ENCODE measurements at places on chromosomes 5 and 9.

DNA sequence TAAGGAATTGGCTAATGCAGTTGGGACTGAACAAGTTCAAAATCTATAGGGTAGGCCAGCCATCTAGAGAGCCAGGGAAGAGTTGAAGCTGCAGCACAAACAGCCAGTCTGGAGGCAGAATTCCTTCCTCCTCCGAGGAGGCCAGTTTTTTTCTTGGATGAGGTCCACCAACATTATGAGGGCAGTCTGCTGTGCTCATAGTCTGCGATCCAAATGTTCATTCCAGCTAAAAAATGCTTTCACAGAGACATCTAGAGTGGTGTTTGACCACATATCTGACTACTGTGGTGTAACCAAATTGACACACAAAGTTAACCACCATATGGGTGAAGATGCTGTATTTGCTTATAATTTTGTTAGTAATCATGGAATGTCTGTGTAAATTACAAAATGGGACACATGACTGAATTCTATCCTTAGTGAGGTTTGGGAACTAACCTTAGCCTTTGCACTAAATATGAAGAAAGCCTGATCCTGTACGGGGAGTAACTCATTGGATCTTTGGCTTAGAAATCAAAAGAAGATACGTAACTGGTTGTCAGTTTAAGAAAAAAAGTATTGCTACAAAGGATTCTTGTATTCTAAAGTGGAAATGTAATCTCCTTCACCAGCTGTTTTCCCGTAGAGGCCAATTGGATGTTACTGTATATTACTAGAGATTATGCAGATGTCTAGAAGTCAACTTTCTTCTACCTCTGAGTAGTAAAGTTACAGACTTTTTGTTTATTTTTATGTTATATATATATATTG is 70.6 kb downstream of the SPIN1 start:
- DNase-seq = no peak

GRCh38 chr9:116436121-116436520 is 251.0 kb upstream of the TRIM32 start:
- DNase-seq = no peak

DNA sequence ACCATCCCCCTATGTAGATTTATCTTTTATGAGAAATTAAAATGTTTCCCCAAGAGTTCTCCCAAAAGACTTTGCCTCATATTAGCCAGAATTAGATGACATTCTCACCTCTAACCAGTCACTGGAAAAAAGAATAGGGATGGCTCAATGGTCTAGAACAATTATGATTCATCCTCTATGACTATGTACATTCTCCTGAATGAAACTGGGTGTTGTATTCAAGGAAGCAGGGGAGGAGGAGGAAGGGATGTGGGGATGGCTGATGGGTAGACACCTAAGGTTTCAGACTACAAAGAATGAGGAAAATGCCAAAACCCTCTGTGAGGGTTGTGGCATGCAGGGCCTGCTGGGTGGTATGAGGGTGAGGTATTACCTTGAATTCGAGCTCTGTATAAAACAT is 49.5 kb upstream of the BRINP1 start:
- no peak for DNase-seq

- DNase-seq = peak; percentile 52
Measured at GRCh38 chr9:94681508-94681907, 42.2 kb upstream of the FBP1 start.

GRCh38 chr5:25823330-25823873 is 1178.6 kb upstream of the CDH10 start:
- DNase-seq = no peak

- DNase-seq = no peak
Measured at GRCh38 chr9:129336601-129337331, 158.7 kb upstream of the IER5L start.

DNA sequence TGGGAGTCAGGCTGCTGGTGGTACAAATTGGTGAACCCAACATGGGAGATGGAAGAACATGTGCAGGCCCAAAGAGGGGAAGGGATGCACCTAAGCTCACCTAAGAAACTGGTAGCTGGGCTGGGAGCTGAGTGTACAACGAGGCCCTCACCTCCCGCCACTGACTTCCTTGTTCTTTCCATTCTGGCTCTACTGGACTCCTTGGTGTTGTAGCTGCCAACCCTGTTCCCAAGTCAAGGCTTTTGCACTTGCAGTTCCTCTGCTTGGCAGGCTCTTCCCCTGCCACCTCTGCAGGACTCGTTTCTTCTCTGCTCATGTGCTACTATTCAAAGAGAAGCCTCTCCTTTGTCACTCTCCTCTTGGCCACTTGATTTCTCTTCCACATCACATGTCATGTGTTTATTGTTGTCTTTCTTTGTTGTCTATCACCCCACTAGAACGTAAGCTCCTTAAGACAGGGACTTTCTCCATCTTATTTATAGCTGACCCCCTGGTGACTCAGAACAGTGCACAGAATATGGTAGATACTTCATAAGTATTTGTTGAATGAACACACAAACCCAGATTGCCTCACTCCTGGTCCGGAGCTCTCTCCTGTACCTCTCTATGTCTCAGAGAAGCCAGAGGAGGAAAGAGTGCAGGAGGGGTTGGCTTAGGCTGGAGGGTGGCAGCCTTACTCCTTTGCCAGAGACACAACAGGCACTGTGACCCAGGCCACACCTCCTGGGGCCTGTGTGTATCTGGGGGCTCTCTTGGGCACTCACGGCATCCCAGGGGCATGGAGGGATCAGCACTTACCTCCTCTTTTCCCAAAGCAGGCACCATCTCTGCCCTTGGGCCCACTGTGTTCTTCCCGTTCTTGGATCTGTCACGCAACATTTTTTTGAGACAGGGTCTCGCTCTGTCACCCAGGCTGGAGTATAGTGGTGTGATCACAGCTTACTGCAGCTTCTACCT is 5.2 kb upstream of the SPINK4 start:
- DNase-seq = no peak

- no peak for DNase-seq
Measured at GRCh38 chr5:98372351-98372750, 401.1 kb upstream of the RGMB start.

DNA sequence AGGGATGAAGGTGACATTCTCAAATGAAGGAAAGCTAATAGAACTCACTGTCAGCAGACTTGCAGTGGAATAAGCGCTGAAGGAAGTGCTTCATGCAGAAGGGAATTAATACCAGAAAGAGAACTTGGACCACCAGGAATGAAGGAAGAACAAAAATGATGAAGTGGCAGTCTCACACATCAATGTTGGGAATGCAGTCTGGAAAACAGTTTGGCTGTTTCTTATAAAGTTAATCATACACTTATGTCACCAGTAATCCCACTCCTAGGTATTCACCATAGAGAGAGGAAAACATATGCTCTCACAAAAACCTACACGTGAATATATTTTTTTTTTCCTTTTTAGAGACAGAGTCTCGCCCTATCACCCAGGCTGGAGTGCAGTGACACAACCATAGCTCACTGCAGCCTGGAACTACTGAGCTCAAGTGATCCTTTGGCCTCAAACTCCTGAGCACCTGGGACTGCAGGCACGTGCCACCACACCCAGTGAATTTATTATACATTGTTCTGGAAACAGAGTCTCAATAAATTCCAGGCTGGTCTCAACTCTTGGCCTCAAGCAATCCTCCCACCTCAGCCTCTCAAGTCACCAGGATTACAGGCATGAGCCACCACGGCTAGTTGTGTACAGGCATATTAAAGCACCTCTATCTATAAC is 81.2 kb downstream of the ROR2 start:
- no peak for DNase-seq

- no peak for DNase-seq
Measured at GRCh38 chr5:24855485-24855884, 210.7 kb upstream of the CDH10 start.

DNA sequence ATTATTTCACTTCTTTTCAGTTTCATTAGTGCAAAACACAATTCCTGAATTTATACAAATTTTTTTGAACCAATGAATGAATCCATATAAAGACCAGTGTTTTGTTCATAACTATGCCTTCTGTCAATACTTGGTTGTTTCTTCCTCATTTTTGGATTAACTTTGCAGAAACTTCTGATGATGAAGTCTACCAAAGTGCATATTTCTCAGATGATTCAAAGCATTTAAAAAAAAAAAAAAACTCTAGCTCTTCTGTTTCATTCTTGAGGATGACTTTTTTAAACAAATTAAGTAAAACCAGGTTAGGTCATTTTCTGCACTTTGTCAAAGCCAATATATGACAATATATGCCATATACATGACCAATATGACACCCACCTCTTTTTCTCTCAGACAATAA is 92.6 kb downstream of the CHSY3 start:
- DNase-seq = no peak

- no peak for DNase-seq
Measured at GRCh38 chr9:72807765-72808445, 144.9 kb downstream of the ALDH1A1 start.

- DNase-seq = no peak
Measured at GRCh38 chr5:27312291-27312893, 274.0 kb upstream of the CDH9 start.

GRCh38 chr5:83049370-83049885 is 27.8 kb downstream of the TMEM167A start:
- DNase-seq = no peak

DNA sequence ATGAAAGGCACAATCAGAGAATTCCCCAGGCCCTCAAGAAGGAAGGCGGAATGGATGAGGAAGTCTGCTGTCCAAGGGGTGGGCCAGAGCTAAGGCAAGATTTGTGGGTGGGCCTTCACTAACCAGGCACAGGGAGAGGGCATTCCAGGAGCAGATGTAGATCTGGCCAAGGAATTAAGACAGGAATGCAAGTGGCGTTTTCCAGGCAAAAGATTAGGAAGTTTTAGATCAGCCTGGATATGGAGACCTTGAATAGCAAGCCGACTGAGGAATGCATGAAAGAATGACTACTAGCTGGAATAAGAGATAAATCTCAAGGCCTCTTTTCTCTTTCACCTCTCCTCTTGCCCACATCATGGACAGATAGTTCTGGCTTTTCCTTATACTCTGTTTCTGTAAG is 68.5 kb downstream of the GHR start:
- no peak for DNase-seq

DNA sequence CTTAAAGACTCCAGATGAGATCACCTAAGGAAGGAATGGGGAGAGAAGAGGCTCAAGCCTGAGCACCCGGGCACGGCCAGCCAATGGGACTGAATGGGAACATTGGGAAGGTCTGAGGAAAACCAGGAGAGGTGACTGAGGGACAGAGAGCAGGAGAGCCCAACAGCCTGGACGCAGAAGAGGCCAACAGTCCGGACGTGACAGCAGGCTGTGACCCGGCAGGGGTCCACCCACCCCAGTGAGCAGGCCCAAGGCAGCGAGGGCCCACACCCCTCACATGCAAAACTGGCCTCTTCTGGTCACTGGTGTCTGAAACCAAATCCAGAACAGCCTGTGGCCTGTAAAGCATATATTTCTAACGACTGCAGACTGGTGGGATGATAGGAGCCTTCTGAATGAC is 7.6 kb upstream of the SPTLC1 start:
- DNase-seq = no peak

DNA sequence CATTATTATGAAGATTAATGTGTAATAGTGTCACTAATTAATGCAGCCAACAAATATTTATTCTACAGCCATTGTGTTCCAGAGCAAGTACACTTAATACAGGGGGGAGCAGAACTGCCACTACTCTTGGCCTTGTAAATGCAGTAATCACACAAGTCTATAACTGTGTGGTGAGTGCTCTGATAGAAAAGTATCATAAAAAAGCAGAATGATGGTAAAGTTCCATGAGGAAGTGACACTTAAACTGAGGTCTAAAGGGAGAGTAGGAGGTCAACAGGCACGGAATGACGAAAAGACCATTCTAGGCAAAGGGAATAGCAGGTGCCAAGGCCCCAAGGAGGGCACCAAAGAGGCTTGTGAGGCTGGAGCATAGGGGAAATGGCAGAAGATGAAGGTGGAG is 142.9 kb downstream of the OSTF1 start:
- no peak for DNase-seq

DNA sequence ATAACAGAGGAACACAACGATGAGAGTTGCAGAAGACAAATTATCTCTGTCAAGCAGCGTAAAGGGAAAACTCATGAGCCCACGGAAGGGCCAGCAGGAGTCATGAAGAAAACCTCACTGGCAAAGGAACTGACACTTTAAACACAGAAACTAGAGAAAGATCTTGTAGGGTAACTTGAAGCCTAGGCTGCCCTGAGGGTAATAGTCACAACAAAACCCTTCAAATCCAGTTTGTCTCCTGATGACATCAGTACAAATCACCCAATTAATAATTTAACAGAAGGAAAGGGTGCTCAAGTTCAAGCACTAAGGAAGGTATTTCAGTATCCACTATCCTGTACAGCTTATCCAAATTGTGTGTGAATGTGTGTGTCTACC is 549.1 kb downstream of the MTRR start:
- DNase-seq = no peak

GRCh38 chr5:56565644-56566043 is 249.7 kb upstream of the MAP3K1 start:
- no peak for DNase-seq

GRCh38 chr5:7759951-7760580 is 90.9 kb downstream of the CFAP90 start:
- no peak for DNase-seq

- no peak for DNase-seq
Measured at GRCh38 chr9:3088219-3088618, 244.3 kb upstream of the PUM3 start.

GRCh38 chr9:130201399-130201873 is 29.2 kb downstream of the NCS1 start:
- DNase-seq = no peak

DNA sequence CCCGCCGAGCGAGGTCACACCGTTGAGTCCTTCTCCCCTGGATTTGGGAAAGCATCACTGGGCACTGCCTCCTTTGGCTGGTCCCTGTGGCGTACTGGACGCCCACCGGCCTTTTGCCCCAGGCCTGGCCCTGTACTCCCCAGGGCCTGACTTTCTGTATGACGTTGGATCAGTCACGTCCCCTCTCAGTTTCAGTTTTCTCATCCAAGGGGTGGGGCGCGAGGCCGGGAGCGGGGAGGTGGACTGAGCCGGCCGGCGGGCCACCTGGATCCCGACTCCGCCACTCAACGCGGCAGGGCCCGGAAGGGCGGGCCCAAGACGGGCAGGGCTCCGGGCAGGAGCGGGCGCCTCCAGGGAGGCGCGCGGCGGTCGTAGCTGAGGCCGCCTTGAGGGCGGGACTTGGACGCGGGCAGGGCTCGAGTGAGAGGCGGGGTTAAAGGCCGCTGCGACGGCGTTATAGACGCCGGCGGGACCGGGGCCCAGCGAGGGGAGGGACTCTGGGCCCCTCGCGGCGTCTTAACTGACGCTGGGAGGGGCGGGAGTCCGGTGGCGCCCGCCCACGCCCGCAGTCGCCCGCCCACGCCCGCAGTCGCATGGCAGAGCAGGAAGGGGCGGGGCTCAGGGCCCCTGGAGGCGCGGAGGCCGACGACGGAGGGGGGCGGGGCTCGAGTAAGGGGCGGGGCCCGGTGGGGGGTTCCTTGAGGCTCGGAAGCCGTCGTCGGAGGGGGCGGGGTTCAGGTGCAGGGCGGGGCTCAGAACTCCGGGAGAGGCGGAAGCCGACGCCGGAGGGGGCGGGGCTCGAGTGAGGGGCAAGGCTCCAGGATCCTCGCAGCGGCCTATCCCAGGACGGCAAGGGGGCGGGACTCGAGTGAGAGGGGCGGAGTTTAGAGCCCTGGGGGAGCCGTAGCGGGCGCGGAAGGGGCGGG is 549 bp upstream of the CARD19 start:
- DNase-seq = peak; percentile 100

Data from activated gamma-delta T cell treated with Interleukin-2 at 50 U/mL for 16 hours (primary cell).